ENCODE measurements at places on chromosomes 12 and 14.

- no peak for DNase-seq
These were observed 11.0 kb downstream of the ITPR2 start for GRCh38 chr12:26822026-26822425.

- DNase-seq, result no peak
These were observed 95.3 kb downstream of the DAD1 start for GRCh38 chr14:22493753-22494152.

- no peak for DNase-seq
These were observed 364.8 kb downstream of the BMP4 start for GRCh38 chr14:53591816-53592215.

GRCh38 chr14:76958980-76959710 is 69.4 kb downstream of the IRF2BPL start:
- DNase-seq, result no peak

GRCh38 chr14:84107835-84108343 is 1422.1 kb upstream of the FLRT2 start:
- DNase-seq, result no peak

GRCh38 chr12:119683413-119683812 is 15.5 kb downstream of the PRKAB1 start:
- DNase-seq, result no peak

- DNase-seq, result no peak
These were observed 120.3 kb upstream of the SOX5 start for GRCh38 chr12:24069532-24070395.

DNA sequence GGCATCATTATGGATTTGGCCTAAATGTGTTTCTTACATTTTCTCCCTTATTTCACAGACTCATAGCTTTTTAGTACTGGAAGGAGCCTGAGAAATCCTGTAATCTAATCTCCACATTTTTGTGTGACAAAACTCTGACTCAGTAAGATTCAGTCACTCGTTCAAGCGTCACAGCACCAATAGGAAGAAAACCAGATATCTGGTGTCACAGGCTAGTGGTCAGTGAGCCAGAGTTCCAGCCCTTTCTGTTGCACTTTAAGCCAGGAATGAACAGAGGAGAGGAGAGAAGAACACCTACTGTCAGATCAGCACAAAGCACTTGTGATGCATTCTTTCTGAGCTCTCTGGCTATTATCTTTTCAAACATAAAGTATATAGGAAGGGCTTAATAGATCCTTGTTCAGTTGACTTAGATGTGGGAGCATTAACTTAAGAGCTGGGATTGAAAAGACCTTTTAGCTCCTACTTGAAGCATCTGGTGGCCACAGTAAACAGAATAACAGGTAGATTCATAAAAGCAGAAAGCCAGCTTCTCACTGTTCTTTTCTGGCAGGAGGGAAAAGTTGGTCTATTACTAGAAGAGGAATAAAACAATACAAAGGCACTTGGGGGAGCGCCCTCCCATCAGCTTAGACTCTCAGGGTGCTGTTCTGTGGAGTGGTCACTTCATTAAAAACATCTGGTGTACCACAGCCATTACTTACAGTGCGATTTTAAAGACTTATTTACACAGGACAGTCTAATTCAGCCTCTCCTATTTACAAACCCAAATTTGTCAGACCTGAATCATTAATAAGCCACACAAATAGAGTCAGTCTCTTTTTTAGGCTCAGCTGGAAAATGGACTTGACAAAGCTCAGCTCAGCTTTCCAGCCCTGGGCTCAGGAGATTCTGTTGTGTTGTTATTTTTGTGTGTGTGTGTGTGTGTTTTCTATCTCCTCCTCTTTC is 12.2 kb upstream of the NID2 start:
- no peak for DNase-seq

DNA sequence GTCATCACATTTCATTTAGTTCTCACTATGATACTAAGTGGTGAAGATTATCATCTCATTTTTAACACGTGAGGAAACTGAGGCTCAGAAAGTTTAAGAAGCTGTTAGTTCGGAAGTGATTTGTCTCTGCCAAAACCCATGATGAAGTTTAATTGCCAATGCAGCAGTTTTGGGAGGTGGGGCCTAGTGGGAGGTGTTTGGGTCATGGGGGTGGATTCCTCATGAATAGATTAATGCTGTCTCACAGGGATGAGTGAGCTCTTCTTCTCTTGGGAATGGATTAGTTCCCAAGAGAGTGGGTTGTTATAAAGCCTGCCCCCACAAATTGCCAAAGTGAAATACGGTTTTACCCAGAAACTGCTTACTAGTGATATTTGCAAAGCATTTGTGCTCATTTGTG is 91.5 kb upstream of the IGF1 start:
- no peak for DNase-seq

GRCh38 chr14:73718418-73719251 is 4.5 kb upstream of the PNMA1 start:
- DNase-seq, result no peak

- no peak for DNase-seq
These were observed 2.2 kb upstream of the SAV1 start for GRCh38 chr14:50670196-50670865.

GRCh38 chr14:24847568-24848095 is 202.3 kb downstream of the STXBP6 start:
- DNase-seq, result no peak

DNA sequence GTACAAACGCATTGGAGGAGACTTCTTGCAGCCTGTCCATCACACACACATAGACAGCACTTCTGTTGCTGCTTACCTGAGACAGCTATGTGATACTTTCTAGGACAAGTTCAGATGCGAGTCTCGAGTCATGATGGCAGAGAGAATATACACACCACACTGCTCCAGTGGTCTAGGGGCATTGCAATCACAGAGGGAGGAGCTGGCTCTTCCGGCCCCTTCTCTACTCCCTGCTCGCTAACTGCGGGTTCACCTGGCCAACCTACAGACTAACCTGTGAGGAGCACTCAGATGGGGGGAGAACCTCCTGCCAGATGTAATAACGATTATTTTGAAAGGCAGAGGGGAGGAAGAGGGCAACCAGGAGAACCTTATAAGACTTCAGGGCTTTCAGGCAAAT is 30.7 kb downstream of the EMP1 start:
- DNase-seq, result no peak

- DNase-seq, result no peak
These were observed 81.4 kb downstream of the ACTN1 start for GRCh38 chr14:68897559-68898155.

DNA sequence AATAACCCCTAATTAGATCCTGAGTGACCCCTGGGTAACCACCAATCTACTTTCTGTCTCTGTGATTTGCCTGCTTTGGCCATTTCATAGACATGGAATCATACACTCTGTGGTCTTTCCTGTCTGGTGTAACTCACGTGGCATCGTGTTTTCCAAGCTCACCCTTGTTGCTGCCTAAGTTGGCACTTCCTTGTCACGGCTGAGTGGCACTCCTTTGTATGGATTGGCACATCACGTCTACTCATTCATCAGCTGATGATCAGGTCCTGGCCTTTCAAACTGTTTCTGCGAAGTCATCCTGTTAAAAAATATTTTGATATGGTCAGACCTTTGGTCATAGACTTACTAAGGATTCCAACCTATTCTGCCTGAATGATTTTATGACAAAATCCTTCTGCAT is 87.7 kb downstream of the GLT1D1 start:
- DNase-seq, result no peak

GRCh38 chr14:22428700-22429291 is 160.2 kb downstream of the DAD1 start:
- DNase-seq, result no peak

- no peak for DNase-seq
These were observed 64.5 kb downstream of the TSPAN9 start for GRCh38 chr12:3141339-3142321.

DNA sequence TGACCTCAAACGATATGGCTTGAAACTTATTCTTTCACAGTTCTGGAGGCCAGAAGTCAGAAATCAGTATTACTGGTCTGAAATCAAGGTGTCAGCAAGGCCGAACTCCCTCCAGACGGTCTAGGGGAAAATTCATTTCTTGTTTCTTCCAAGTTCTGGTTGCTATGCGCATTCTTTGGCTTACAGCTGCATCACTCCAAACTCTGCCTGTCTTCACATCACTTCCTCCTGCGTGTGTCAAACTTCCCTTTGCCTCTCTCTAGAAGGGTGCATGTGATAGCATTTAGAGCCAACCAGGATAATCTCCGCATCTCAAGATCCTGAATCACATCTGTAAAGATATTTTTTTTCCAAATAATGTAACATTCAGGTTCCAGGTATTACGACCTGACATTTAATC is 62.8 kb downstream of the DENND5B start:
- no peak for DNase-seq

- DNase-seq, result no peak
These were observed 35.8 kb downstream of the ATP2A2 start for GRCh38 chr12:110316861-110317260.

GRCh38 chr12:97151481-97151880 is 244.4 kb downstream of the NEDD1 start:
- DNase-seq, result no peak

- DNase-seq, result no peak
These were observed 93.6 kb upstream of the CPNE8 start for GRCh38 chr12:38998887-38999482.

- no peak for DNase-seq
These were observed 24.0 kb downstream of the GSG1 start for GRCh38 chr12:13079440-13079906.

DNA sequence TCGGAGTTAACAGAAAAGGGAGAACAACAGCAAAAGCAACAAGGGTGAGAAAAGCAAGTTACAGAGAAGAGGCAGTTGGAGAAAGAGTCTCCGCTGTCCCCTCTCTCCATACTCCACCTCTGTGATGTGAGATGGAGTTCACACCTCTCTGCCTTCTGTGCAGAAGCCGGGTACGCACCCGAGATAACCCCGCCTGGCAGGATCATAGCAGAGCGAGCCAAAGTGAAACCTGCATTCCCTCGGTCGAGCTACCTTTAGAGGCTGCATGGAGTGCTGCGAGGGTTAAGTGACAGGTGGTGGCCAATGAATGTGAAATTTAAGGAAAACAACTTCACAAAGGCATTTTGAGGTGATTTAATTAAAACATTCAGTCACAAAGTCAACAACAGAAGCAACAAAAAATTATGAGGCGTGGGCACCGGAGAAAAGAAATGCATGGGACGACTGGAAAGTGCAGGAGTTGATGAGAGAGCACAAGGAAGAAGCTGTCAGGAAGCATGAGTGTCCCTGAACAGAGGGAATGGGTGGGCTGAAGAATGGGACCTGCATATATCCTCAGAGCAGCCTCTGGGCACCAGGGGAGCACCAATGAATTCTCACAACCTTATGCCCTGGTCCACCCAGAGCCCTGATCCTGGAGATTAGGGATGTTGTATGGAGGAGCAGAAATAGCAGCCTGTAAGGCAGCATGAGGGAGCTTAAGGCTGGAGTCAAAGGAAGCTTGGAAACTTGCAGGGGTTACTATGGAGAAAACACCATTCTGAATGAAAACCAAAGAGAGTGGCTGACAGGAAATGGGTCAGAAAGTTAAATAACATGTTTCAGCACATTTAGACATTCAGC is 208.3 kb downstream of the EMP1 start:
- no peak for DNase-seq

- DNase-seq, result no peak
These were observed 97.1 kb downstream of the PRIMA1 start for GRCh38 chr14:93691042-93691780.

- DNase-seq, result no peak
These were observed 250.1 kb downstream of the NUAK1 start for GRCh38 chr12:105888696-105889095.

DNA sequence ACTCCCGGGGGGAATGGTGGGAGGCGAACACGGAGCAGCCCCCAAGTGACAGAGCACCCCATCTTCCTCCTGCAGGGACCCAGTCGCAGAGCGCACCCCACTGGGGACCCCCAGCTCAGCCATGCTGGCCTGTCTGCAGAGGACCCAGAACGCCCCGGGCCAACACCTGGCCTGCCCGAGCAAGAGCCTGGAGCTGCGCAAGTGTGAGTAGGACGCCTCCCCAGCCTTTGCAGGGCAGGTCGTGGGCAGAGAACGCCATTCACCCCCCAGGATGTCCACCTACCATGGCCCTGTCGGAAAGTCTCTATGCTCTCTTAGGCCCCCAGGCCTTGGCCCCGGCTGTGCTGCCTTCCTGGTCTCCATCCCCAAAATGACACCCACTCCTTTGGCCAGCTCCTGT is 30.4 kb downstream of the FAM222A start:
- no peak for DNase-seq

GRCh38 chr12:24815114-24815423 is 133.8 kb downstream of the BCAT1 start:
- no peak for DNase-seq

DNA sequence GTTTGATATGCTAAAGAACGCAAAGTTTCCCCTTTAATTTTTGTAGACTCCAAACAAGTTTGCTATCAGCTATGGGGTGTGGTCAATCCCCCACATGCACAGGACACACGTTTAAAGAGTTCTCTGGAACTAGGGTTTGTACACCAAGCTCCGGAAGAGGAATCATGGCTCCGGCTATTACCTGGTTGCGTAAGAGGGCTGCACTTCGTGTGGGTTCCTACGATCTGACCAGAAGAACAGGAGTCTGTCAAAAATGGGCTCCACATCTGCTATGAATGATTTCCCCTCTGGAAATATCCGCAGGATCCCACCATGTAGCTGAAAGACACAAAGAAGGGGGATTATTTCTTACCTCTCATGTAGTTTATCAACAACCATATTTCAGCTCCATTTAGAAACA is 22.0 kb downstream of the EGLN3 start:
- DNase-seq, result no peak
